ENCODE measurements at places on chromosomes 16 and 17.

GRCh38 chr17:51385208-51385607, 124.9 kb downstream of the UTP18 start:
- no peak for DNase-seq

GRCh38 chr17:16293931-16294330, 59.3 kb downstream of the CENPV start:
- no peak for DNase-seq

DNA sequence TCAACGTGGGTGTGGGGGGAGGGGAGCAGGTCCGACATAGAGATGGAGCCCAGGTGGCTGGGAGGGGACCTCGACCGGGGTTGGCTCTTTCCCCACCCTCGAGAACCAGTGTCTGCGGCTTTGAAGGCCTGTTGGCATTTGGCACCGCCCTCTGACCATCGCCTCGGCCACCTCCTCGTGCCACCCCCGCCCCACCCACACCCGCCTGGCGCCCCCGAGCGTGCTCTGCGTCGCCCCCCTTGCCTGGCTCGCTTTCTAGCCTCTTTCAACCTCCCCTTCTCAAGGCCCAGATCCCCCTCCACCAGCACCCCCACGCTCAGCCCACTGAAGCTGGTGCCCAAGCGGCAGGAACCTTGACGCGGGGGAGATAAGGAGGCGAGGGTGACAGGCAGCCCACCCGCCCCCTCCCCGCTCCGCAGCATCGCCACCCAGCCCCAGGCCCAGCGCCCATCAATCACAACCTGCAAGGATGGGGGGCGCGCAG, 619 bp downstream of the CACNB1 start:
- peak; percentile 64 for DNase-seq

- no peak for DNase-seq
These were observed 148.4 kb downstream of the SLC39A11 start for GRCh38 chr17:72943826-72944689.

DNA sequence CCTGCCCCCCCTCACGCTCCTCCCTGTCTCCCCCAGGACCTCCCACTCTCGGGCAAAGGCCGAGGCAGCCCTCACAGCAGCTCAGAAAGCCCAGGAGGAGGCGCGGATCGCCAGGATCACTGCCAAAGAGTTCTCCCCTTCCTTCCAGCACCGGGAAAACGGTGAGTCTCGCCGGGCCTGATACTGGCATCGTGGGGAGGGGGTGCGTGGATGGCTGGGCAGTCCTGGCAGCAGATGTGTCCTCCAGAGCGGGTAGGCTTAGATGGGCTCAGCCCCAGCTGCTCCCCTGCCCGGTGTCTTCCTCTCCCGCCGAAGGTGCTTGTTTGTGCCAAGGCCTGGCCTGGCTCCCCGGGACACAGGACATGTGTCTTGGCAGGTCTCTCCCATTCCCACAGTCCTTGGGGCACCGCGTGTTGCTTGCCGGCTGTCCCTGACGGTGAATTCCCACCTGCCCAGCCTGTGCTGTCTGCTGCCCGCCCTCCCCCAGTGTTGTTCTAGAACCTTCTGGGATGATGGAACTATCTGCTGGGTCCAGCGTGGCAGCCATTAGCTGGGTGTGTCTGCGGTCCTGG, 81.6 kb downstream of the KLHDC4 start:
- no peak for DNase-seq

DNA sequence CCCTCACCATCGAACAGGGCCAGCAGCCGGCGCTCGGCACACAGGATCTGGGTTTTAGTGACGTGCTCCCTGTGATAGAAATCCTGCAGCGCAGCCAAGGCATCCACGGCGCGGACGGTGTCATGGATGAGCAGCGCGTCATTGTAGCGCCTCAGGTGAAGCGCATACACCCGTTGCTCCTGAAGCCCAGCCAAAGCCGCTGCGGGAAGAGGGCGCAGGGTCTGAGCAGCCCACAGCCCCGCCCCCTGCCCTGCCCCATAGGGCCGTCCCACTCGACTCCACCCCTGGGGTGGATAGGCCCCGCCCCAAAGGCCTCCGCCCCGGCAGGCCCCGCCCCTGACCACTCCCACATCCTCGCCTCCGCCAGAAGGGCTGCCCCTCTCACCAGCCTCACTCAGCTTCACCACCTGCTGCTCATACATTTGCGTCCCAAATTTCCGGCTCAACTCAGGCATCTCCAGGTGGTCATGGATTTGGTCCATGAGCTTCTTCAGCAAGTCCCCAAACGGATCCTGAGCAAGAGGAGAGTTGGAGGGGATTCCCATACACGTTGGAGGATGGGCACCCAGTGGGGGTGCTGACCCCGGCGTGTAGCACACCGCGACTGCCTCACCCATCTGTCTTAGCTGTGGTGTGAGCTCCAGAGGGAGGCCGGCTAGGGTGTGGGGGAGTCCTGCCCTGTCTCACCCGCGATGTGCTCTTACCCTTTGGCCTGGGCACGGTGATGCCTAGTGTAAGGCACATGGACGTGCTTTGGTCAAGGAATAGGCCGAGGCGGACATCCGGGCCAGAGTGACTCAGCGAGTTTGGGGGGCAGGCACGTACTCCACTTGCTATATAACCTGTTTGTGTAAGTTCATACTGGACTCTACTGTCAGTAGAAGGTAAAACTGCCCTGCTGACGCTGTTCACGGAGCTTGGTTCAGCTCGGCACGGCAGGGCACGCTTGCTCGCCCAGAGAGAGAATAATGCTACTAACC, 4.6 kb downstream of the DHX58 start:
- DNase-seq, result peak; percentile 98

- DNase-seq, result no peak
These were observed 471.6 kb upstream of the ERCC4 start for GRCh38 chr16:13448346-13448745.

- DNase-seq, result no peak
These were observed 3.6 kb downstream of the LRRC75A start for GRCh38 chr17:16488186-16488967.

- DNase-seq, result no peak
These were observed 135.2 kb downstream of the CCDC182 start for GRCh38 chr17:57609878-57610270.

DNA sequence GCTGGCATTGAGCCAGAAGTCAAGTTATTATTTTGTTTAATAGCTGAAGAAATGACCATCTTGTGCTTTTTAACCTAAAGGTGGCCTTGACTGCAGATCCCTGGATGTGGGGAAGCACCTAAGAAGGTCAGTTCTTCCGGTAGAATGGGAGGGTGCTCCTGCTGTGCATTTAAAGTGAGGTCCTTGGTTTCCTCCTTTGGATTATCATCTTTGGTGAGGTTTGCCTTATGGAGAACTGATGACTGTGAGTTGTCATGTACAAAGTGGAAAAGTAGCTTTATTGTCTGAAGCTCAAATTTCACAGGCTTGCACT, 66.5 kb downstream of the PCTP start:
- no peak for DNase-seq

DNA sequence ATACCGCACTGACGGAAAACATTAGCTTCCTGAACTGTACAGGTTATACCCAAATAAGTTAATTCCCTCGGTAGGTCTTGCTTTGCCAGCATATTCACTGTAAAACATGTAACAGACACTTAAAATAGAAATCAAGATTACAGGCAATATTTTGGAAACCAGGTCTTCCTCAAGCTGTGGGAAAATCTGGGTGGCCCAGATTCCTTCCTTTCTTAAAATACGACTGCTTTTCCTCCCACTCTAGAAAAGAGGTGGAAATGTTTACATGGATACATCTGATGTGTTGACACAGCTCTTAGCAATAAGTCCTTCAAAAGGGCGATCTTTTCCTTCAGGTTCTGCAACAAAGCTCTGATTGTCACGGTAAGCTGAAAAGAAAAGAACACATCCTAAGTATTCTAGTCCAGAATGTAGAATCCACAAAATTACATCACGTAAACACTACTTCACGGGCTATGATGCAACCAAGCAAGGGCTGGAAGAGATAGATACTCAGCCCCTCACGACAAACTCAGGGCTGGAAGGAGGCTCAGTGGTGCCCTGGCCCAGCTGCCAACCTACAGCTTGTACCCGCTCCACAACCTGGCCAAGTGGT, 18.4 kb downstream of the STX8 start:
- no peak for DNase-seq

GRCh38 chr17:32307658-32308057, 34.3 kb downstream of the C17orf75 start:
- no peak for DNase-seq

DNA sequence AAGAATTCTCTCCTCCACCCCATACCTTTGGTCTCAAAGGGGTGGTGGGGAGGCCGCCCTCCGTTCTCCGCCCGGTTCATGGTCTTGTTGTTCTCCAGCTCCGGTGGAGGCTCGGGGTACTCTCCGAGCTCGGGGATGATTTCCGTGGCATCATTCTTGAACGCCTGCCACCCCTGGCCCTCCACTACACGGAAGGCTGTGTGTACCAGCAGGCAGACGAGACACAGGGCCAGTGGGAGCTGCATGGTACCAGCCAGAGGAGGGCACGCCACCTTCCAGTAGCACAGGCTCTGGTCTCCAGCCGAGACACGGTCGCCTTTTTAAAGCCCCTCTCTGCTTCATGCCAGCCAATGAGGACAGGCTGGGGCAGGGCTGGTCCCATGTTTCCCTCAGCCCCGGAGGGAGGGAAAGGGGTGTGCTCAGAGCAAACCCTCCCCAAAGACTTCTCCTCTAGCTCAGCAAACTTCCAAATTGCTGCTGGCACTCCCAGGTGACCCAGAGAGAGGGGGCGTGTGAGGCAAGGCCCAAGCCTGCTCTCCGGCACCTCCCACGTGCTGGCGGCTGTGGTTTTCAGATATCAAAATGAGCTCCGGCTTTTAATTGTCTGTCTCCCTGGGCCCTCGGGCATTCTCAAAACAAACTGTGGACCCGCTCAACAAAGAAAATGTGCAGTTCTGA, at the start of gene SOST:
TSS of gene SOST (minus strand) at position 295 of the 678 bp plus-strand sequence. CDS start at position 245, 50 bp downstream.
- no peak for DNase-seq
